Skeletal muscle tissue (tissue), 5 donors: ENCODE measurements at places on chromosomes 2 and 18. TPM values are rescaled to one million over a fixed set of nuclear protein-coding genes. Genes with fewer than 3 reads are reported as not detected.

The KCNG2 gene
- total RNA-seq, result 0.52 TPM

The COL6A3 gene
- total RNA-seq, result 365 TPM

The ABCB11 gene
- total RNA-seq, result not detected

The MROH2A gene
- total RNA-seq, result not detected

The HOXD13 gene
- total RNA-seq, result under 0.01 TPM

The C2orf66 gene
- not detected for total RNA-seq

The FBXO11 gene
- 74.1 TPM for total RNA-seq
